ENCODE measurements at places on chromosomes 2 and 18.

DNA sequence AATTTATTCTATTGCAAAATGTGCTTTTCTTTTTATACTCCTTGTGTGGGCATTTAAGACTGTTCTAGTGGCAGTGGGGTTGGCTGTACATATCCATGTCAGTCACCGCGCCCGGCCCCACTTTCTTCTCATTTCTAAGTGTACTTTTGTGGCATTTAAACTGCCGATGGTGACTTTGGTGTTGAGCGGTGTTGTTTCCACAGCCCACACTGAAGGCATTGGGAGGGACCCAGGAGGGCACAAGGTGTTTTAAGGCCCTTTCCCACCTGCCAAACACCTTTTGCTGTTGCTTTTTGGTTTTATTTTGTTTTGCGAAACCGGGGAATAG lies 369.7 kb downstream of the MTX2 start:
- no peak for DNase-seq

GRCh38 chr18:77267969-77268368 lies 18.3 kb downstream of the GALR1 start:
- DNase-seq: no peak

GRCh38 chr2:233124421-233125080 lies 64.4 kb downstream of the INPP5D start:
- no peak for DNase-seq

- DNase-seq: no peak
These were observed 5.6 kb downstream of the PDCD1 start for GRCh38 chr2:241852981-241853631.

DNA sequence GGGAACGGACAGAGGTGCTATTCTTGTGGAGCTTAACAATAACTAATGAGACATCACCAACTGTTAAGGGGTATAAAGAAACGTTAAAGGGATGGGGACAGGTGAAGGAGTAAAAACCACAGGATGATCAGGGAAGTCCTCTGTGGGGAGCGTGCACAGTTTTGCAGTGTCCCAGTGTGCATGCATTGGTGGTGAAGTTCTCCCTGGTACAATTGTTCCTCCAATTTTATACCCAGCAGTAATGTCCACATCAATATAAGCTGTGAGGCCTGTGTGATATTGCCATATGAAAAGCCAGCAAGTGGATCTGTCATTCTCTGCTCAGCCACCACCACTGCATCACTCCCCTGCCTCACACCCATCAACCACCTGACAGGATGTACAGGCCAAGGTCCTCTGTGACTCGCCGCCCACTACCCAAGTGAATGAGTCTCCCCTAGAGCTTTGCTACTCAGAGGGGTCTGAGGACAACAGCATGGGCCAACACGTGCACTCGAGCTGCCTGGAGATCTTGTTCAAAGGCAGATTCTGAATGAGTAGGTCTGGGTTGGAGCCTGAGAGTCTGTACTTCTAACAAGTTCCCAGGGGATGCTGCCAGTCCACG lies 4.6 kb downstream of the MLPH start:
- no peak for DNase-seq

GRCh38 chr2:187857826-187858225 lies 303.6 kb upstream of the TFPI start:
- DNase-seq: no peak

- DNase-seq: no peak
These were observed 93.2 kb downstream of the ADD2 start for GRCh38 chr2:70674636-70675430.

DNA sequence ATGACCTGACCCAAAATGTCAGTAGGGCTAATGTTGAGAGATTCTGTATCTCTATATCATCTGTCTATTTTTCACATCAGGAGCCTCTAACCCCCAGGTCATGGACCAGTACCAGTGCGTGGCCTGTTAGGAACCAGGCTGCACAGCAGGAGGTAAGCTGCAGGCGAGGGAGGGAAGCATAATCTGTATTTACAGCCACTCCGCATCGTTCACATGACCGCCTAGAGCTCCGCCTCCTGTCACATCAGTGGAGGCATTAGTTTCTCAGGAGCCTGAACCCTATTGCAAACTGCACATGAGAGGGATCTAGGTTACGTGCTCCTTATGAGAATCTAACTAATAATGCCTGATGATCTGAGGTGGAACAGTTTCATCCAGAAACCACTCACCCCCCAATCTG lies 180.6 kb downstream of the RDH14 start:
- no peak for DNase-seq
